ENCODE measurements at places on chromosomes 12 and 14.

DNA sequence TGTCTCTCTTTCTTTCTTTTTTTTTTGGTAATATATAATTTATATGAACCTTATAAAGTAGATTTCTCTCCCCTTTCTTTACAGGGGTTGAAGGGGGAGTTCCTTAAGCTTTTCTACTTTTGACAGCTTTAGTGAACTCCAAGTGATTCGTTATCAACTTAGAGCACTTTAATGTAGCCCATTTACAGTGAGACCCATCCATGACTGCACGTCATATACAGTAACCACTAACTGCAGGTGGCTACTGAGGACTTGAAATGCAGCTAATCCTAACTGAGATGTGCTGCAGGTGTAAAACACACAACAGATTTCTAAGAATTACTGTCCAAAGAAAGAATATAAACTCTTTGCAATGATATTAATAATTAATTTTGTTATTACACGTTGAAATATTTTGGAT, 582 bp downstream of the LRRIQ1 start:
- DNase-seq, result peak; percentile 15

DNA sequence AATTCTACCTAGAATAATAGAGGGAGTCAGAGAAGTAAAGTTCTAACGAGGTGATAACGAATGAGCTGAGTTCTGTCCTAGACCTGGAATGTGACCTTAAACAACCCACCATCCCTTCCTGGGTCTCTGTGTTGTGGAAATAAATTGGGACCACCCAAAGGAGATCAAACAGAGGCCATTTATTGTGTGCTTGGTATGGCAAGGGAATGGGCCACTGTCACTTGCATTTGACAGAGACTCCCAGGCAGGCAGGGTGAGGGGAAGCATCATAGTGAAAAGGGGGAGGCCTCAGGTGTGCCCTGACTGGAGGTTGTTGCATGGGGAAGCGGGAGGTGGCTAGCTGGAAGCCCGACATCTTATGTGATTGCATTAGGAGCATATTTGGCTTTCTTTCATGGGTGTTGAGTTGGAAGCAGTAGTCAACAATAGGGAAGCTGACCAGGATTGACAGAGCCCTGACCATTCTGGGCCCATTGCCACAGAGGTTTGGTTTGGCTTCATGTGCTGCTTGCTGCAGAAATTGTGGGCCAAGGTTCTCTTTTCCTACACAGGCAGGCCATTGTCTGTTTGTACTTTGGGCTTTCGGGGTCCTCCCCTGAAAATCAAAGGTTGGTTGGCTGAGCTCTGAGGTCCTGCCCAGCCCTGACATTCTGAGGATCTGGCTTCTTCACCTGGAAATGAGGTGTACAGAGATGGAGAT, 17.6 kb upstream of the FAM181A start:
- no peak for DNase-seq

GRCh38 chr14:44448951-44449358, 58.1 kb downstream of the FSCB start:
- DNase-seq, result no peak

DNA sequence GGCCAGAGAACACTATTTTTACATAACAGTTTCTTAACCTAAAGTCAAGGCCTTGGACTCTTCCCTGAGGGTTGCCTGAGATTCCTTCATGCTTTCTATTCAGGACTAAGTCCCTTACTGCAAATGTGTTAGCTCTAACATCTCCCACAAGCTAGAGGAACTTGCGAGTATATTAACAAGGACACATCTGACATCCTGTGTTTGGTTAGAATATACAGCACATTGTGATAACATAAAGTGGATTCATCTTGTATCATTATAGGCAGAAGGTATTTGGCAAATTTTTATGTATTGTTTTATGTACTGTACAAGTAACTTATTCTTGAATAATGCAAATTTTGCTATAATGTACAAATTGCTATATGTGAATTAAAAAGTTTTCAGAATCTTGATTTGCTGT, 45.5 kb downstream of the SH2B3 start:
- no peak for DNase-seq

DNA sequence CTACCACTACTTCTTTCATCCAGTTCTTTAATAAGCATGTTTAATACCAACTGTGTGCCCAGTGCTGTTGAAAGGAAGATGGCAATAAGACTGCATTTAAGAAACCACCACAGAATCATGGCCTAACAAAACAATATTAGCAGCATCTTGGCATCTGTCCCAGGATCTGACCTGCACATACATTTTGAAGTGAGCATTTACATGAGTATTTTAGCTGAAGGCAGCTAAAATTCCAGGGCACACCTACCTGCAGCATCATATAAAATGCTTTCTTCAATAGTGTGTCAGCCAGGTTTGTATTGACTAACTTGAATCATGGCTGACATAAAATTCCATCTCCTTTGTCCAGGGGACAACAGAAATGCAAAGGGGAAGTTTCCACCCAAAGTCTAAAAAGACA, 65.0 kb upstream of the ARHGAP5 start:
- no peak for DNase-seq

GRCh38 chr14:103061482-103061976, 4.2 kb upstream of the CDC42BPB start:
- DNase-seq, result no peak

- no peak for DNase-seq
Observed at GRCh38 chr14:35333797-35334743, 41.9 kb downstream of the PSMA6 start.

DNA sequence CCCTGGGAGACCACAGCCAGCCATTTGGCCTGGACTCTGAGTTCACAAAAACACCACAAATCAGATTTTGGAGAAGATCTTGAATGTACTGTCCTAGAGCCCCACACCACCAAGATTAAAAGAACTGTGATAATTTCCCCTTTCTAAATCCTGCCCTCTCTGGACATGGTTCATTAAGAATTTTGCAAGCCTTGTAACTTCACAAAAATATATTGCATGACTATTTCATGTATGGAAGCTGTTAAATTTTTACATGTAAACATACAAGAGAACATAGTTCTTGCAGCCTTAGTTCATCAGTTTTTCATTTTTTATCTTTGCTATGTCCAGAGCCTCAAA, 97.0 kb downstream of the SCARB1 start:
- DNase-seq, result no peak

GRCh38 chr14:22579236-22579635, 9.8 kb downstream of the DAD1 start:
- no peak for DNase-seq

GRCh38 chr12:26668230-26668629, 164.8 kb downstream of the ITPR2 start:
- DNase-seq, result no peak

- DNase-seq, result no peak
Observed at GRCh38 chr12:123071857-123072256, 79.0 kb downstream of the PITPNM2 start.

DNA sequence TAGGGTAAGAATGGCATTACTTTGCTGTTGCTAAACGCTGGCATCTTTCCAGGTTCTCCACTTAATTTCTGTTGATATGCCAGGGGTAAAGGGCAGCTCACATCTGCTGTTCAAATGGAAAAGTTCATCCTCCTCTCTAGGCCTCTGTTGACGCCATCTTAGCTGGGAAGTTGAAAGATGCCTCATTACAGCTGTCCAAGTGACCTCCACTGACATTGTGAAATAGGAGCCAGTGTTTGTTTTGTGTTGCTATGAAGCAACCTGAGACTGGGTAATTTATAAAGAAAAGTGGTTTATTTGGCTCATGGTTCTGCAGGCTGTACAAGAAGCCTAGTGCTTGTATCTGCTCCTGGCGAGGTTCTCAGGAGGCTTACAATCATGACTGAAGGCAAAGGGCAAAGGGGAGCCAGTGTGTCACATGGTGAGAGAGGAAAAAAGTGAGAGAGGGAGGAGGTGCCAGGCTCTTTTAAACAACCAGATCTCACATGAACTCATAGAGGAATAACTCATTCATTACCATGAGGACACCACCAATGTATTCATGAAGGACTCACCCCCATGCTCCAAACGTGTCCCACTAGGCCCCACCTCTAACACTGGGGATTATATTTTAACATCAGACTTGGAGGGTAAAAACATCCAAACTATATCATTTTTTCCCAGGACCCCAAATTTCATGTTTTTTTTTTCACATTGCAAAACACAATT, 3.2 kb upstream of the ADAM21 start:
- no peak for DNase-seq

DNA sequence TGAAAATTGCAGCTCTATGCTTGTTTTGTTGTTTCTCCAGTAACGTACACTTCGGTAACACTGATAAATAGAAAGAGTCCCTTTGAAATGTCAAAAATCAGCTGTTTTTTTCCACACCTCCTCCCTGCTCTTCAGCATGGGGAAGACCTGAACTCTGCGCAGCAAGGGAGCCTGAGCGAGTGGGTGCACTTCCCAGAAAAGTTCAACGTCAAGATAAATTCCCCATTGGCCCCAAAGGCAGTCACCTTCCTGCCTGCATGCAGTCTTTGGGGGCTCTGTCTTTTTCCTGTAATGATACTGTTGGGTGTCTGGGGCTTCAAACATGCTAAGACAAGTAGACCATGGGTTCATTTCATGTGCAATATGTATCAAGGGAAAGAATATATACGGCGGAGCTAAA, 8.8 kb upstream of the FOXG1 start:
- DNase-seq, result no peak

DNA sequence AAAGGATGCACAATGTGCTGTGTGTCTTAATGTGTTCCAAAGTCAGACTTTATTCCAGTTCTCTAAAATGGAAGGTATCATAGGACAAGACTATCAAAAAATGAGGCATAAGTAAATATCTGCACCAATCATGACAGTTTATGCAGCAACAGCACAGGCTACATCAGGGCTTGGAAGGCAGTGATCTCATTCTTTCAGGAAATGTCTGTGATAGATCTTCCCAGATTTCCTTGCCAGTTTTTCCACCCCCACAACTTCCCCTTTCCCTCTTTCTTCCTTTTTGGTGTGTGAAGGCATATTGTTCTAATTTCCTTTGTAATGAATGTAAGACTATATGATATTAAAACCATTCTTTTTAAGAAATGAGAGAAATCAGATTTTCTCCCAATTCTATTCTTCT, 326.7 kb downstream of the ATP23 start:
- no peak for DNase-seq

DNA sequence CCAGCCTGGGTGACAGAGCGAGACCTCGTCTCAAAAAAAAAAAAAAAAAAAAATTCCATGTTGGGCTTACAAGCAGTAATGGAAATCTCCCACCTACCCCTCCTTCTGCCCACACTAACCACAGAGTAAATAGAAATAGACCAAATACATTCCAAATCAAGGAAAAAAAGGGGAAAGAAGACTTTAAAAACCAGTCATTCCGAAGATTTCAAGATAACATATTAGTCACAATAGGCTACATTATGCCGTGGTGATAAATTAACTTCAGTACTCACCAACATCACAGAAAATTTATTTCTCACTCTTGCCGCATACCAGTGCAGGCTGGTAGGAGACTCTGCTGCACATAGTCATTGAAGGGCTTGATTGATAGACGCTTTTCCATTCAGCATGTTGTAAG, 15.5 kb upstream of the ETV6 start:
- no peak for DNase-seq

DNA sequence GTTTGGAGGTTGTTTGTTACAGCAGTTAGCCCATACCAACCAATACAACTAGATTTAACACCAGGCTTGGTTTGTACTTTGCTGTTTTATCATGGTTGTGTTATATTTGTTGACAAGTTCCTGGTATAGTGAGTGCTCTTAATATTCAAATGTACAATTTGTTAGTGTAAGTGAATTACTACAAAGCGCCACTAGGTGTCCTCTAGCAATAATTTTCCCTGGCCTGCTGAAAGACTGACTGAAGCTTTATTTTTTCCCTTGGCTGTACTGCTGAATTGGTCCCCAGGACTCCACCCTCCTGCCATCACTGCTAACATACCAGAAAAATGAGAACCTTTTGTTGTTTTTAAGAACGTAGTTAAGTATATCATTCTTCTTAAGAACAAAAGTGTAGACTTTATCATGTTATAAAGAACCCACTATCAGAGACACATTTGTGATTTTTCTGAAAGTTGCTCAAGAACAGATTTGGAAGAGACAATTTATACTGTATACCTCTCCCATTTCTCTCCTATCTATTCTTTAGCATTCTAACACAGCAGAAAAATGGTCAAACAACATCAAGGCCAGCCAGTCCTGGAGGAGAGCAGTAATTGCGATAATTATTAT, 75.3 kb upstream of the FAR2 start:
- peak; percentile 14 for DNase-seq

DNA sequence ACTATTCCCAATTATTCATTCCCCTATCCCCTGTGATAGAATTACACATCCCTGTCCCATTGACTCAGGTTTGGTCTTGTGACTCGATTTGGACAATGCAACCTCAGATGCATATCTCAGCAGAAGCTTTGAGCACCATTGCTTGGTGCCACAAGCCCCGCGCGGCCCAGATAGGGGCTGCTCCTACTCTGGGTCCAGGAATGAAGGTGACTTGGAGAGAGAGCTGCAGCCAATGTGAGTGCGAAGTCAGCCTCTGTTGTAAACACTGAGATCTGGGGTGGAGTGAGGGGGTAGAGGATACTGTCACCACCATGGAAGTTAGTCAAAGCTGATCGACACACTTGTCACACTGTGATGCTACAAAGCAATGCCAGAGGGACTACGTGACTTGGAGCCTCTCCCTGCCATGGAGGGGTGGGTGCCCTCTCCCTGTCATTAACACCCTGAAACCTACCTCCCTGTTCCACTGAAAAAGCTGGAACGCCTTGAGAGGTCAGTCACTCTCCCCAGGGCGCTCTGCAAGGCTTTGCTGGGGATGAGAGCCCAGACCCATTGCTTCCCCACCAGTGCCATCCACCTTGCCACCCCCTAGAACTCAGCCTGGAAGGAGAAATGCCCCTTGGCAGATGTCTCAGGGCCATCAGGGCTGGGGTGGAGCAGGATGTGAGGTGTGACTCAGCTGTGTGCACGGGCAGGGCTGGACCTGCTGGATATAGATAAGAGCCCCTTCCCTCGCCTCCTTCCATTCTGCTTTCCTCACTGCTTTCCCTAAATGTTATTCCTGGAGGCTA, 6.6 kb upstream of the PLEK2 start:
- no peak for DNase-seq

- no peak for DNase-seq
Observed at GRCh38 chr12:10397296-10397695, 7.5 kb upstream of the KLRK1 start.

- DNase-seq, result no peak
Observed at GRCh38 chr14:61234215-61234916, 46.8 kb downstream of the TMEM30B start.

- no peak for DNase-seq
Observed at GRCh38 chr12:88310069-88310468, 168.0 kb downstream of the TMTC3 start.

- DNase-seq, result no peak
Observed at GRCh38 chr14:52253503-52253902, 14.0 kb upstream of the PTGDR start.

- no peak for DNase-seq
Observed at GRCh38 chr12:2169940-2170339, 117.2 kb downstream of the CACNA1C start.

DNA sequence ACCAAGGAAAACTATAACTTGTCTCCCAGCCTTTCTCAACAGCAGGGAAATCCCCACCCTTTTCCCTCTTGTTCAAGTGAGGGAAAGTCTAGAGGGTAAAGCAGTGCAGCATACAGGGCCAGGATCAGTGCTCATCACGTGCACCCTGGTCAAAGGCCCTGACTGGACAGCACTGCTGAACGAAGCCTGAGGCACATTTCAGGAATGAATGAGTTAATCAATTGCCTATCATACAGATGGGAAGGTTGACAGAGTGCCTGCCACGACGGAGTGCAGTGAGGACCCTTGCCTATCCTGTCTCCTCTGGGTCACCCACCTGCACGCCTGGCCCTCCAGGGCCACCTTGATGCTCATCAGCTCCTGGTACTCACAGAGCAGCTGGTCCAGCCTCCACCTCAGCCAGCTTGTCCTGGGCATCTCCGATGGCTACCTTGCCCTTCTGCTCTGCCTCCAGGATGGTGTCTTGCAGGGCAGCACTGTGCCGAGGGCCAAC, 11.7 kb upstream of the KRT73 start:
- no peak for DNase-seq
